ENCODE measurements at places on chromosomes 3 and 15. TPM values are rescaled to one million over a fixed set of nuclear protein-coding genes. Genes with fewer than 3 reads are reported as not detected.

C3orf20 gene
- not detected for total RNA-seq

PP2D1 gene
- total RNA-seq = not detected

TM4SF1 gene
- total RNA-seq = 60.3 TPM

KIF7 gene
- total RNA-seq = 13.9 TPM

DNA sequence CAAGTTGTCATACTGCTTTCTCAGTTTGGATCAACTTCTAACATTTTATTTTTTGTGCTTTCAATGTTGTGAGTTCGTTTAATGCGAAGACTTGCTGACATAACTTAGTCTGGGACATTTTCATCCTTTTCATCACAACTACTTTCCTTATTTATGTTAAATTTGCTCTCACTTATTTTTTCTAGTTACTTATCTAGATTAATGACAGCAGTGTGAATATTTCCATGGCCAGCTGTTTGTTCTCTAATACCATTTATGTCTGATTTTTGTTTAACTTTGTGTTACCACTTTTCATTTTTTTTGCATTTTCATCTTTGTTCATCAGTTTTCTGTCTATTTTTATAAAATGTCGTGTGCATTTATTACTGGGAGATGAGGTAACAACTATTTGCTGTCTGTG lies 6.2 kb downstream of the SLC25A26 start:
- H3K36me3 ChIP-seq = peaks cover 1% of the 10 kb centered on the region
- DNase-seq = no peak
- no peak overlapping the region for H3K4me3 ChIP-seq
- H3K4me1 ChIP-seq = no peaks in the 10 kb centered on the region
- H3K27ac ChIP-seq = no peak overlapping the region

GRCh38 chr3:8456412-8456811 lies 45.2 kb upstream of the LMCD1 start:
- H3K4me1 ChIP-seq = peaks cover 91% of the 10 kb centered on the region
- H3K4me3 ChIP-seq = peak overlapping the region; percentile 2
- H3K27me3 ChIP-seq = no peaks in the 10 kb centered on the region
- DNase-seq = no peak

DNA sequence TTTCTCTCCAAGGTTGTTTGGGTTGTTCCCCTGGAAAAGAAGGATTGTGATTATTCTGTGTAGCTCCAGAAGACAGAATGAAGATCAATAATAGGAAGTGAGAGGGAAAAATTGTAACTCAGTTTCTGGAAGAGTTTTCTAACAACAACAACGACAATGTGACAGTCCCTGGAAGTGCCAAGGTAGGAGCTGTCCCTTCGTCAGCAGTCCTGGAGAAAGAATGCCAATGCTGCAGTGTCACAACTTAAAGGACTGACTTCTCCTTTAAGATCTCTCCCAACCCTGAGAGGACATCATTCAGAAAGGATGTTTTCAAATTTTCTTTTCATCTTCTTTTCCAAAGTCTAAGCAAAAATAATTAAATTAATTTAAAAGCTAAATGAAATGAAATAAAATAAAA lies 136.4 kb upstream of the GAP43 start:
- H3K27me3 ChIP-seq = no peaks in the 10 kb centered on the region
- no peak for DNase-seq
- no peak overlapping the region for H3K27ac ChIP-seq
- H3K4me3 ChIP-seq = no peak overlapping the region
- H3K36me3 ChIP-seq = no peaks in the 10 kb centered on the region

GRCh38 chr3:148269816-148270215 lies 427.9 kb upstream of the AGTR1 start:
- H3K27ac ChIP-seq = no peak overlapping the region
- no peaks in the 10 kb centered on the region for H3K36me3 ChIP-seq
- no peaks in the 10 kb centered on the region for H3K27me3 ChIP-seq
- DNase-seq = no peak
- H3K4me3 ChIP-seq = no peak overlapping the region

DNA sequence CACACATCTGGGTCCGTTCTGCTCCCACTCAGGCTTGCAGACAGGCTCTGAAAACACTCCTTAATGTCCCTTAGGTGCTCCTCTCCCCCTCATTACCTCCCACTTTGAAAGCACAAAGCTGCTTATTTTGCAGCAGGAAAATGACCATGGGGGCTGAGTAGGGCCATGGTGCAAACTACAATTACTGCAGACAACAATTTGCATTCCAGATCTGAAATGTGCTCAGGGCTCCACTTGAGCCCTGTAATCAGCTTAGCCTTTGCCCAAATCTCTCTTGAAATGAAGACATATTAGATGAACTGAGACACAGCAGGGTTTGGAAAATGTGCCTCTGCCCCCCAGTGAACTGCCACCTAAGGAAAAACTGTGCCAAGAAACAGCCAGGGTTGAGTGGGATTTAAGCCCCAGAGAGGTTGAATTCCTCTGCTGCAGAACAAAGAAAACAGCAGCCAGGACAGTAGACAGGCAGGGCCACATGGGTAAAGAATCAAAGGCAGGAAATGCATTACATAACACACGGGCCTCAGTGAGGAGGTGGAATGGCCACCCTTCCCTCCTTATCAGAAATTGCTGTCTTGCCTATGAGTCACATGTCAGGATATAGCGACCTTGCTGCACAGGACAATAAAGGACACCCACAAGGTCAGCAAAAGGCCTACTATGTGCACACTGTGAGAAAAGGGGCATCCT lies 126.8 kb upstream of the ARHGEF3 start:
- no peaks in the 10 kb centered on the region for H3K36me3 ChIP-seq
- H3K27ac ChIP-seq = no peak overlapping the region
- no peaks in the 10 kb centered on the region for H3K27me3 ChIP-seq
- DNase-seq = no peak

DNA sequence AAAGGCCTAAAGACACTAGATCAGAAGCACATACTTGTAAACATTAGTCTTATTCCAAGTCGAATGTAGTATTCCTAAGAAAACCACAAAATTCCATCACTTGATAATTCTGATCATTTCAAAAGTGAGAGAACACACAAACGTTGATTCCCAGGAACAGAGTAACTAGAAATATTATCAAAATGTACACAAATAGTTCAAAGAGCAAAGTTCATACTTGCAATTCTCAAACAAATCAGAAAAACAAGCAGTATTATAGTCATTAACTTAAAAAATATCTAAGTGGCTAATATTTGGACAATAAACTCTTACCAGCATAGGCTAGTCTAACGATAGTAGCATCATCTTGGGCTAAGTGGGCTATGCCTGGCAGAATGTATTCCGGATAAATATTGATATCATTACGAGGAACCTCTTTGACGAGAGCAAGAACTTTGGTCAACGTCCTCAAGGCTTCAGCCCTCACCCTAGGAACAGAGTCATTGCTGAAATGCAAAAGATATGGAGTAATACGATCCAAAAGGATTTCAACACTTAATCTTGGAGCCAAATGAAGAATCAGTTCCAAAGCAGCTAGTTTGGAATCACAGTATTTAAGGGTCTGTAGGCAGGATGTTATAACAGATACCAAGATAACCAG lies 13.3 kb downstream of the PIK3R4 start:
- no peaks in the 10 kb centered on the region for H3K27me3 ChIP-seq
- peaks cover 5% of the 10 kb centered on the region for H3K36me3 ChIP-seq
- H3K4me3 ChIP-seq = no peak overlapping the region
- no peak overlapping the region for H3K27ac ChIP-seq
- DNase-seq = no peak

DNA sequence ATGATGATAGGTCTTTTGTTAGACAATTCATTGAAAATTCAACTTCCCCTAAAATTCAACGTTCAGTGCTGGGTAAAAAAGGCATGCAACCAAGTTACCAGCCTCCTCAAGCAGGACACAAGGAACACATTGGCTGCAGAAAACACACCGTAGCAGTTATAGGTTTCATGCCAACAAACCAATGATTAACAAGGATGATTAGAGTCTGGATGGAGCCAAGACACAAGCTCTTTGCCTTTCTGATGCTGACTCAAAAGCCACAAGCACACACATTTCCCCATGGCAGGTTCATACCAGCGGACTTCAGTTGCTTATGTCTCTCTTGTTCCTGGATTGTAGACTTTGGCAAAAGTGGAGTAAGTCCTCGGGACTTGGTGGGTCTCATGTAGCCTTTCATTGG lies 105.8 kb downstream of the DHX30 start:
- H3K4me3 ChIP-seq = no peak overlapping the region
- H3K27me3 ChIP-seq = no peaks in the 10 kb centered on the region
- peaks cover 20% of the 10 kb centered on the region for H3K4me1 ChIP-seq
- DNase-seq = no peak
- H3K36me3 ChIP-seq = peaks cover 41% of the 10 kb centered on the region
- no peak overlapping the region for H3K27ac ChIP-seq

GRCh38 chr3:44186712-44187111 lies 55.0 kb upstream of the TOPAZ1 start:
- no peak overlapping the region for H3K4me3 ChIP-seq
- no peak overlapping the region for H3K27ac ChIP-seq
- H3K27me3 ChIP-seq = peaks cover 31% of the 10 kb centered on the region
- peaks cover 1% of the 10 kb centered on the region for H3K36me3 ChIP-seq
- DNase-seq = no peak

GRCh38 chr15:62377736-62378480 lies 212.8 kb upstream of the C2CD4B start:
- no peak overlapping the region for H3K4me3 ChIP-seq
- H3K36me3 ChIP-seq = no peaks in the 10 kb centered on the region
- H3K4me1 ChIP-seq = no peaks in the 10 kb centered on the region
- DNase-seq = no peak
- peaks cover 15% of the 10 kb centered on the region for H3K27me3 ChIP-seq

DNA sequence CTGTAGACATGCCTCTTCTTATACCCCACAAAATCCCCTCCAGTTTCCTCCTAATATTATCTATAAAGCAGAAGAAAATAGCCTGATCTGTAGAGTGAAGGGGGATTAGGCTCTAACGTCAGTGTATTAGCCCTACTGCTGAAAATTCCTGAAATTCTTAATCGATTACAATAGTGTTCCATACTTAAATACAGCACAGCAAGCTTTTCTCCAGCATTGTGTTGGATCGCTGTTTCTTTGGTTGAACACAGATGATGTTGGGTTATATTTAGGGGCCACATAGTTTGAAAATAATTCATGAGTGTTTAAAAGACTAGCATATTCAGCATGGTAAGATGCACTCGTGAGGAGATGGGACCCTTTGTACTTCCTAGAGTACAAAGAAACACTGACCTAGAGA lies 52.5 kb downstream of the PIAS1 start:
- H3K4me3 ChIP-seq = no peak overlapping the region
- no peak for DNase-seq
- H3K4me1 ChIP-seq = peaks cover 37% of the 10 kb centered on the region

DNA sequence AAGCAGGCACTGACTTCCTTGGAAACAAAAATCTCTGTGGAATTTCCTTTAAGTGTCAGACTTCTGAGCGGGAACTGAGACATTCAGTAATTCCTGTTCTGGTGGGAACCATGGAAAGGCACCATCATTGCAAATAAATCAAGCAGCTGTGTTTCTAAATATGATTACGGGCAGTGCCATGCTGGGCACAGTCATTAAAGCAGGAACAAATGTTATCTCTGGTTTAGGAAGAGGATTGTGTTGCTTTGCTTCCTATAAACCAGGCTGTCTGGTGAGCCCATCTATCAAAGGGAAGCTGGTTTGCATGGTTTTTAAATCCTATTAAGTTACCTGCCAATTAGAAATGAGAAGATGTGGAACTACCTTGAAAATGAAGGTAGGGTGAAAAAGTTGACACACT lies 86.7 kb downstream of the EBLN2 start:
- peaks cover 17% of the 10 kb centered on the region for H3K4me1 ChIP-seq
- H3K27ac ChIP-seq = no peak overlapping the region

- no peaks in the 10 kb centered on the region for H3K4me1 ChIP-seq
- DNase-seq = no peak
- no peak overlapping the region for H3K27ac ChIP-seq
- H3K27me3 ChIP-seq = no peaks in the 10 kb centered on the region
- no peak overlapping the region for H3K4me3 ChIP-seq
- no peaks in the 10 kb centered on the region for H3K36me3 ChIP-seq
Measured at GRCh38 chr3:6262010-6262409, 598.9 kb upstream of the GRM7 start.
